ENCODE measurements at places on chromosomes 1 and 21.

- DNase-seq, result no peak
Measured at GRCh38 chr1:158374860-158375259, 21.2 kb downstream of the CD1E start.

DNA sequence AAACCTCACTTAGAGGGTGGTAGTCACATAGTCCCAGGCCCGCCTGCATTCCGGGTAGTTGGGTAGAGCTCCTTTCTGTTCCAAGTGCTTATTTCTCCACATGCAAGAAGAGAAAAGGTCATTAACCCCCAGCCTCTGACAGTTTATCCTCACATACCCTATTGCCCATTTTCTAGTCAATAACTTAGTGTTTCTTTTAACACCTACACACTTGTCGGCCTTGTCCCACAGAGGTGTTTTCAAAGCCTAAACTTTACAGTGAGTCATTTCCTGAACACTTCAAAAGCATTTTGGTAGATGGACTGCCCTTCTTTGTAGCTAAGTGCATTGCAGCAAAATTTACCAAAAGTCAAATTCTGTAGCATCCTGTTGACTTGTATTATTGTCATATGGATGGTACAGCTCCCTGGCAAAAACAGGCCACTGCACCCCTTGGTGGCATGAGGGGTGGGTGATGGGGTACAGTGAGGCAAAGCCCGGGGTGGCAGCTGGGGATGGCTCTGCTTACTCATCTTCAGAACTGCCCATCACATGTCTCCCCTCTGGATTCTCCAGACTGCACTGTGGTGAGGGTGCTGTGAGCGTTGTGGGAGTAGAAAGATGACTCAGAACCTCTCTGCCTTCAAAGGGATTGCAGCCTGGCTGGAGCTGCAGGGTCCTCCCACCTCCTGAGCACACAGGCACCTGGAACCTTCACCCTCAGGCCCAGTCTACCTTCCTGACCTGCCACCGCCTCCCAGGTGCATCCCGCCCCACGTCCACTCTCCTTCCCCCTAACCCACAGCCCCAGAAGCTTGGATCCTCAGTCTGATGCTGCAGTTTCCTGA, 45.8 kb upstream of the DMRTB1 start:
- DNase-seq, result peak; percentile 37

DNA sequence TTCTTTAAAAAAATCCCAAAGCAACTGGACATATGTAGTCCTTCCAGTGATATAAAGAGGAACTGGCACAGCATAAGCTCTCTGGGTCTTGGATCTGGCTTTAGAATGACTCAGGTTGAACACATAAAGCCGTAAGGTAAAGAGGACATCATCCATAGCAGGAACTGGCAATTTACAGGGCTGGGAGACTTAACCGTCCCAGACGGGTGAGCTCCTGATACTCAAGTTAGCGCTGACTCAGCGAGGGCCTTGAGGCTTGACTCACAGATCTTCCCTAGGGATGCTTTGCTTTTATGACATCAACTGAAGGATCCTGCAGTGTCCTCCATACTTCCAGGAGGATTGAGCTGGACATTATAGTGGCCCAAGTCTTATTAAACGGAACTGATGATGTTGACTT, 154.1 kb downstream of the CLIC6 start:
- DNase-seq, result no peak

DNA sequence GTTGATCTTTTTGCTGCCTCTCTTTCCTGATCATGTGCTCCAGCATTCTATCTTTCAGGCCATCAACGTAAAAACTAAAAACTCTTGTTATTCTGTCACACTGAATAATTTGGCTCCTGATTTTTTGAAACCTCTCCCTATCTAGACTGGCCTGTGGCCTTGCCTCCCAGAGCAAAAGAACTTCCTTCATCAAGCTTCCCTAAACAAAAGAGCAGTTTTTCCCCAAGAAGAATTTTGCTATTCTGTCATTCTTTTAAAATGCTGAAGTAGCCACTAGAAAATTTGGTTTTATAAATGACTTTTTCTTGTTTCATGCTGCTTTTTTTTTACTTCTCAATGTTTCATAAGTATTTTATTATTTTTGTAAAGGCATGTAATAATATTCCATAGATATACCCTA, 37.1 kb upstream of the CR2 start:
- DNase-seq, result no peak

DNA sequence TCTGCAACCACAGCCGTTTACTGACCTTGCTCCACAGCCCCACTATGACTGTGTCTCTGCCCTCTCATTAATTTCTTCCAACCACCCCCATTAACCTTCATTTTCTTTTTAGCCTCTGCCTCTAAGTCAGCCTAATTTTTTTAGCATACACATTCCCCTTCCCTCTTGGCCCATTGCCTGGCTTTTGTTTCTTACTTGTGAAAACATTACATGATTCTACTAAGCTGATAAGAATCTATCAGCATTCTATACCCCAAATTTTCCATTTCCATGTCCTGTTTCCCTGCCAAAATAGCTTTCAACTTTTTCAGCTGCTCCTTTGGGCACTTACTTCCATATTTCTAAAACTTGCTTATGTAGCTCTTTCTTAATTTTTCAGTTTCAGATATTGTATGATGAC, 79.8 kb downstream of the PCP4 start:
- DNase-seq, result no peak

- DNase-seq, result no peak
Measured at GRCh38 chr1:179831852-179832699, 45.5 kb downstream of the TOR1AIP2 start.

DNA sequence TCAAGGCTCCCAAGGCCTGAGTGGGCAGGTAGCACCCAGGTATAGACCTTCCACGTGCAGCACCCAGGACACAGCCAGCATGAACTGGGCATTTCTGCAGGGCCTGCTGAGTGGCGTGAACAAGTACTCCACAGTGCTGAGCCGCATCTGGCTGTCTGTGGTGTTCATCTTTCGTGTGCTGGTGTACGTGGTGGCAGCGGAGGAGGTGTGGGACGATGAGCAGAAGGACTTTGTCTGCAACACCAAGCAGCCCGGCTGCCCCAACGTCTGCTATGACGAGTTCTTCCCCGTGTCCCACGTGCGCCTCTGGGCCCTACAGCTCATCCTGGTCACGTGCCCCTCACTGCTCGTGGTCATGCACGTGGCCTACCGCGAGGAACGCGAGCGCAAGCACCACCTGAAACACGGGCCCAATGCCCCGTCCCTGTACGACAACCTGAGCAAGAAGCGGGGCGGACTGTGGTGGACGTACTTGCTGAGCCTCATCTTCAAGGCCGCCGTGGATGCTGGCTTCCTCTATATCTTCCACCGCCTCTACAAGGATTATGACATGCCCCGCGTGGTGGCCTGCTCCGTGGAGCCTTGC, 1.7 kb downstream of the GJB4 start:
- DNase-seq, result no peak

- no peak for DNase-seq
Measured at GRCh38 chr1:63575340-63575826, 17.8 kb upstream of the PGM1 start.

DNA sequence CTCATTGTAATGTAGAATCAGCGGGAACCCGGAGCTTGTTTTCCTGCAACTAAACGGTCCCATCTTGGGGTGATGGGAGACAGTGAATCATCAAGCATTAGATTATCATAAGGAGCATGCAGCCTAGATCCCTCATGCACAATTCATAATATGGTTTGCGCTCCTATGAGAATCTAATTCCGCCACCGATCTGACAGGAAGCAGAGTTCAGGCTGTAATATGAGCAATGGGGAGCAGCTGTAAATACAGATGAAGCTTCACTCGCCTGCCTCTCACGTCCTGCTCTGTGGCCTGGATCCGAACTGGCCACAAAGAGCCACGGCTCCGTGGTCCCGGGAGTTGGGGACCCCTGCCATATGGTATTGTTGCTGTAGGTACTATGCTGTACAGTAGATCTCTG, 1.6 kb downstream of the IFI44 start:
- no peak for DNase-seq

DNA sequence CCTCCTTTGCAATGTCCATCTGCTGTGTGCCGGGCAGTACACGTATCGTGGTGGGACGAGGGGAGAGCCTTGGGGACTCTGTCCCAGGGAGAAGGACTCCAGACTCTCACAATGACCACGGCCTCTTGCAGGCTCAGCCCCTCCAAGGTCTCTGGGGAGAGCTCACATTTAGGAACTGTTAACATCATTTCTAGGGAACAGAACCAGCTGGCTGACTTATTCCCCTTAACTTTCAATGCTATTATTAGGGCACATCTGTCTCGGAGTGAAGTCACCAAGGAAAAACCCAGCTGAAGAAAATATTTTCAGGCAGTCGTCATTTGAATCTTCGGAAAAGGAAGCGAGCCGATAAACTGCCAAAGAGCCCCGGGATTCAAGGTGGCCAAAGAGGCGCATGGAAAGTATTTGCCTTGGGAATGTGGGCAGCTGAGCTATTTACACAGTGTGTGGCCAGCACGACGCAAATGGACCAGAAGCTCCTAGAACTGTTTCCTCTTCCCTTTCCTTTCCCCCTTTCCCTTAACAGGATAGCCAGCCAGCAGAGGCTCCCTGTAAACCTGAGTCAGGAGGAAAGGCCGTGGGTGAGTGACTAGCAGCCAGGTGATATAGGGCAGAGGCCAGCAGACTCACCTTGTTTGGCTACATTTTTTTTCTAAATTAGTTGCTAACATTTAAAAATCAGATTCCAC, 74.5 kb downstream of the ITPKB start:
- DNase-seq, result no peak

DNA sequence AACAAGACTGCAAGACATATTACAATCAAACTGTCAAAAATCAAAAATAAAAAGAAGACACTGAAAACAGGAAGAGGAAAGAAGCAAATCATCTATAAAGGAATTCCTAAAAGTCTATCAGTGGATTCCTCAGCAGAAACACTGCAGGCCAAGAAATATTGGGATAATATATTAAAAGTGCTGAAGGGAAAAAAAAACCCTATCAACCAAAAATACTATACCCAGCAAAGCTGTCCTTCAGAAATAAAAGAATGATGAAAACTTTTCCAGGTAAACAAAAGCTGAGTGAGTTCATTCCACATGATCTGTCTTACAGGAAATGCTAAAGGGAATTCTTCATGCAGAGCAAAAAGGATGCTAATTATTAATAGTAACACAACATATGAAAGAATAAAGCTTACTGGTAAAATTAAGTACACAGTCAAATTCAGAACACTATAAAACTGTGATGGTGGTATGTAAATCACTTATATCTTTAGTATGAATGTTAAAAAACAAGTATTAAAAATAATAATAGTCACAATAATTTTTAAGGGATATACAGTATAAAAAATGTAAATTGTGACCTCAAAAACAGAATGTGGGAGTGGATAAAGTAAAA, 12.9 kb upstream of the ACP6 start:
- DNase-seq, result no peak

DNA sequence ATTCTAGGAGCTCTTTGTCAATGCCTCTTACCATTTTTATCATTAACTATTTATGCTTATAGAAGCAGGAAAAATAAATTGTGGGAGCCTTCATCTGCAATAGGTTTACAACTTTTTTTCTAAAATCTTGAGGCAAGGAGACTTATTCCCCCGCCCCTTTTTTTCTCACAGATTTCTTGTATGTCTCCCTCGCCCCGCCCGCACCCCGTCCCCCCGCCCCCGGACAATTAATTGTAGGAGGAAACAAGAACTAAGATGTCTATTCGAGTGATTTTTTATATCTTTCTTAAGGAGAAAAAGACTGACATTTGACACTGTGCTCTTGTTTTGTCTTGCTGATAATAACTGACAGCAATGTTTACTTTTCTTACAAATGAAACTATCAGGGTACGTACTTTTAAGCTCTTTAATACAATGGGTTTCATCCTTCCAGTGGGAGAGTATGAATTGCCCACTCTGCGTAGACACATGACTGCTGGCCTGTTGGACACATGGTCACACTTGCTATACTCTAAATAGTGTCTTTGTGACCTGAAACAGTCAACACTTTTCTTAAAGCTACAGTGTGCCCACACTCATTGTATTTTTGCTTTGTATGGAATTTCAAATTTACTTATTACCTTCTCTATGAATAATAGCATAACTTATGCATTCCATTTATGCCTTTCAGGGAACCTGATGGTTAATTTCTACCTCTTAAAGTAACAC, 1.5 kb upstream of the IVNS1ABP start:
- DNase-seq, result no peak

- DNase-seq, result no peak
Measured at GRCh38 chr1:39733161-39733560, 5.5 kb upstream of the PPIE start.

DNA sequence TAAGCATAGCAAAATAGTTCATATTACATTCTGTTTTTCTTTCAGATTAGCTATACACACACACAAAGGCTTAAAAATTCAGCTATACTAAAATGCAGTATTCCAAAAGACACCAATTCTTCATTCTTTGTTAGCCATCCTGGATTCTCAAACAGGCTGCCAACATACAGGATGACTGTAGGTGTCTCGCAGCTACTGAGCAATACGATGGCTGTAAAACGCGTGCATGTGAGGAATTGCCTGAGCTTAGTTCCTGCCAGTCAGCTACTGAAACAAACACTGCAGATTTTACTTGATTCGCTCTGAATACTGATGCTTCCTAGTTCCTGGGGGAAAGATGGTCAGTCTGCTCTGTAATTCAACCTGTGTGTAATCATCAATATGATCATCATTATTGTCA, 24.7 kb upstream of the HMGN1 start:
- DNase-seq, result no peak

DNA sequence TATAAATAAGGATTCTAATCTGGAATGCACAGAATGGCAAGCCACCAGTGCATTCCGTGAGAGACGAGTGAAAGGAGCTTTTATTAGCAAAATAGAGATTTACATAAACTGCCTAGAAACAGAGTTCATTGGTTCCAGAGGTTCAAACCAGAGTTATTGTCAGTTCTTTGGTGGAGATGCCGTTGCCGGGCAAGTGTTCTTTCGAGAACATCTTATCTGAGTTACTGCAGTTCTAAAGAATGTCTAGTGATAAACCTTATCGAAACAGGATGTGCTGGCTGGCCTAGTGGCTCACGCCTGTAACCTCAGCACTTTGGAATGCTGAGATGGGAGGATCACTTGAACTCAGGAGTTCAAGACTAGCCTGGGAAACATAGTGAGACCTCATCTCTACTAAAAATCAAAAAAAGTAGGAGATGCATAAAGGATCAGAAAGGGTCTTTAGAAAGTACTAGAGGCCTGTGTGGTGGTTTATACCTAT, 19.9 kb upstream of the EVI5 start:
- DNase-seq, result peak; percentile 94

- DNase-seq, result no peak
Measured at GRCh38 chr1:177256153-177257075, 85.7 kb downstream of the BRINP2 start.
